ENCODE measurements at places on chromosomes 13 and 19. TPM values are rescaled to one million over a fixed set of nuclear protein-coding genes. Genes with fewer than 3 reads are reported as not detected.

FXYD1 gene
- not detected for total RNA-seq

ZNF221 gene
- total RNA-seq = 3.6 TPM

MAB21L1 gene
- total RNA-seq = 0.84 TPM

SLC8A2 gene
- not detected for total RNA-seq

FLT1 gene
- total RNA-seq = 1.4 TPM

ONECUT3 gene
- not detected for total RNA-seq

FGF21 gene
- total RNA-seq = not detected

ZNF71 gene
- 4.0 TPM for total RNA-seq

FUT2 gene
- total RNA-seq = not detected

APC2 gene
- total RNA-seq = 0.49 TPM

ZNF470 gene
- total RNA-seq = 2.5 TPM

USF2 gene
- 66.5 TPM for total RNA-seq

PNMA8C gene
- not detected for total RNA-seq

GIPC3 gene
- total RNA-seq = not detected

SLITRK6 gene
- 0.44 TPM for total RNA-seq

C1QTNF9B gene
- not detected for total RNA-seq

SMAD9 gene
- 5.8 TPM for total RNA-seq

SIGLEC6 gene
- total RNA-seq = not detected

ZNF568 gene
- total RNA-seq = 7.3 TPM

KCNN4 gene
- total RNA-seq = 30.3 TPM

CASP14 gene
- total RNA-seq = not detected

ZNF585A gene
- total RNA-seq = 8.0 TPM

LGI4 gene
- not detected for total RNA-seq

GRK1 gene
- not detected for total RNA-seq

Data from M059J (cell line).